Left ventricle myocardium inferior (tissue), 1 donor: ENCODE measurements at places on chromosomes 7 and 10. TPM values are rescaled to one million over a fixed set of nuclear protein-coding genes. Genes with fewer than 3 reads are reported as not detected.

DNA sequence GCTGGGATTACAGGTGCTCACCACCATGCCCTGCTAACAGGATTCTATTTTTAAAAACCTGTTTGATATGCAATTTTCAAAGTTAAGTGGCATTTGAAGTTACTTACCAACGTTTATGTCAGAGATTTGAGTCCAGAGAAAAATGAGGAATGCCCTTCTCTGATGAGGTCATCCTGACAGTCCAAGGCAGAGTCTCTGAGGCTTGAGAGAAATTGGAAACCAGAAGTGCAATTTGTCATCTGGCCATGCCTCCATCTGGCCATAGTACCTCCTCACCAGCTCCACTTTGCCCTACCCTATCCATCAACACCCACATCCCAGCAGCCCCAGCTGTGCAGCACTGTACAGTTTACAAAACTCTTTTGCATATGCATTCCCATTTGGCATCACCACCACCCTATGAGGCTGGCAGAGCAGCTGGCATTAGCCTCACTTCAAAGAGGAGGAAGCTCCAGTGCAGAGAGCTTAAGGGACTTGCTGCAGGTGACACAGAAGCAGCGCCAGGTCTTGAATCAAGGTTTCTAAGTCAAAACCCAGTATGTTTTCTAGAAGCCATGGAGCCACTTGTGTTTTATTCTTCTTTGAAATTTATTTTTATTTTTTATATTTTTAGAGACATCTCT lies 54.5 kb upstream of the PDZD8 start:
- no peak for DNase-seq

DNA sequence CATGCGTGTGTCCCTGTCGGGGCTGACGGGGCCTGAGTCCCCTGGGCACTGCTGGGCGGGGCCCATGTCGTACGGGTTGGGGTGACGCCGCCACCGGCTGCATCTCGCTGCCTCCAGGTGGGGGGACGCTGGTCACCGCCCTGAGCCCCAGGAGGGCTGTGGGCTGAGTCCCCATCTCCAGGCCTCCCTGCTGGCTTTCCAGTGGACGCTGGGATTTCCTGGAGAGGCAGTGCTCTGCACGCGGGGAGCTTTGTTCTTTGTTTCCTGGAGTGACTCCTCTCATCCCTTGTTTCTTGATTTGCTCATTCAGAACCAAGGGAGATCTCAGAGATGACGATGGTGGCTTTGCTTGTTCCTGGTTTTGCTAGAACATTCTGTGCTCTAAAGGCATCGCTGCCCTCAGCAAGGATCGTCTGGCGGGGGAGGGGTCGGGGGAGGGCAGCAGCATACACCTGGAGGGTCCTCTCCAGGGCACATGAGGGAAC lies 21.0 kb downstream of the PWWP2B start:
- no peak for DNase-seq

DNA sequence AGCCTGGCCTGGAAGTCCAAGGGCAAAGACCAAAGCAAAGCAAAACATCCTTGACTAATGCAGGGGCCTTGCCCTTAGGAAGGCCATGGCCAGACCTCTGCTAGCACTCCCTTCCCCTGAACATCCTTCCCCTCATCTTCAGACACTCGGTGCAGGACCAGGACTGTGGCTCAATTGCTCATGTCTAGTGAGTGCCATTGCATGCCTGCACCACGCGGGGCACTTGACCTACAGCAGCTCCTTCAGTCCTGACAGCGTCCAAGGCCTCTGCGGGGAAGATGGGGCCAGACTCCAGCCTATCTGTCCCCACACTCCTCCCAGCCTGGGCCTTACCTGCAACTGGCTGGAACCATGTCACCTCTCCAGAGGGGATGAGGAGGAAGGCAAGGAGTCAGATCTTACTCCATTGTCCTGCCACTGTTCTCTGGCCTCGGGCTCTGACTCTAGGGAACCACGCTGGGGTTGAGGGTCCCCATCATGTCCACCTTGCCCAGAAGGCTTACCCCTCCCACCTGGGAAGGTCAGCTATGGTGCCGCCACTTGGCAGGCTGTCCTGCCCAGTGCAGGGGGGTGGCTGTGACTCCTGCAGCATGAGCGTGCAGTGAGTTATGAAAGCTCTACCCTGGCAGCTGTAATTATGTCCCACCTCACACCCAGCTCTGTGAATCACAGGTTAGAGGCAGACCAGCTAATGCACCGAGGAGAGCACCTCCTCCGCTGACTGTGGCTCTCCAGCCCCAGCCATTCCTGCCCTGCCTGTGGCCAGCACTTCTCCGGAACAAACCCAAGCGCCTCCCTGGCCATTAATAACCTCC lies 16.1 kb downstream of the DRGX start:
- DNase-seq, result no peak

The TMEM213 gene
- not detected for total RNA-seq

GRCh38 chr10:15426558-15426957 lies 55.5 kb upstream of the FAM171A1 start:
- no peak for DNase-seq

The OR2A42 gene
- not detected for total RNA-seq

GRCh38 chr10:83458611-83459010 lies 680.7 kb upstream of the GHITM start:
- no peak for DNase-seq

The ABCB1 gene
- total RNA-seq, result 1.0 TPM
